ENCODE measurements at places on chromosomes 16 and 17. TPM values are rescaled to one million over a fixed set of nuclear protein-coding genes. Genes with fewer than 3 reads are reported as not detected.

The TNRC6C gene
- 32.1 TPM for total RNA-seq

The AARSD1 gene
- total RNA-seq = 102 TPM

The WDR81 gene
- 17.9 TPM for total RNA-seq

The KRTAP4-3 gene
- not detected for total RNA-seq

The KDM8 gene
- 7.3 TPM for total RNA-seq

The CHP2 gene
- total RNA-seq = not detected

The MYO15A gene
- 1.0 TPM for total RNA-seq

The KRTAP2-3 gene
- not detected for total RNA-seq

The TNFSF13 gene
- total RNA-seq = 6.8 TPM

The CES5A gene
- not detected for total RNA-seq

The CALB2 gene
- total RNA-seq = not detected

DNA sequence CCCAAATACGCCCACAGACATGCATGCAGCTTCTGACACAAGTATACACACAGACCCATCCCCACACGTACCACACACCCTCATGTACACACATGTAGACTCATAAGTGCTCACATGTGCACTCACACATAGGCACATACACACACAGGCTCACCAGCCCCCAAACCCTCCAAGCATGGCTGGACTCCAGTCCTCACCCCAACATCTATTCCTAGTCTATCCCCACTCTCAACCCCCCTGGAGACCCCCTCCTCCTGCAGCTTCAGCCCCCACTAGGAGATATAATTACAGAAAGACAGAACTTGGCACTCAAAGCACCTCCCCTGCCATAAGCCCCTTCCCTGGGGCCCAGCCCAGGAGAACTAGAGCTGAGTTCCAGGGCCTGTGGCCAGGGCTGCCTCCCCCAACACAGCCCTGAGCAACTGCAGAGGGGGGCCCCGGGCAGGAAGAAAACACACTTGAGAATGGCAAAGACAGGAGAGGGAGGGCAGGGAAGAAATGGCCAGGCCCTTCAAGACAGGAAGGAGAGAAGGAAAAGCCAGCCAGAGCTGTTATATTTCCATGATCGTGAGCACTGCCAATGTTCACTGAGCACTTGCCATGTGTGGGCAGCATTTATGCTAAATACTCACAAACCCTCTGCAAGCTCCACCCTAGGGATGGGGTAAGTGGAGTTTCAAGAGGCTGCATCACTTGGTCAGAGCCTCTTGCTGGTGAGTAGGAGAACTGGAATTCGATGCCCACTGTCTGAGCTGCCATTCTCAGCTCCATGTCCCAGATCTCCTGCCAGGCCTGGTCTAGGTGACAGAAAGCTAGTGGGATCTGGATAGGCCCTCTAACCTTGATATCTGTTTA, 224.5 kb downstream of the ZNF423 start:
- DNase-seq = peak; percentile 22

GRCh38 chr16:27511657-27512448, 37.9 kb downstream of the GTF3C1 start:
- no peak for DNase-seq

DNA sequence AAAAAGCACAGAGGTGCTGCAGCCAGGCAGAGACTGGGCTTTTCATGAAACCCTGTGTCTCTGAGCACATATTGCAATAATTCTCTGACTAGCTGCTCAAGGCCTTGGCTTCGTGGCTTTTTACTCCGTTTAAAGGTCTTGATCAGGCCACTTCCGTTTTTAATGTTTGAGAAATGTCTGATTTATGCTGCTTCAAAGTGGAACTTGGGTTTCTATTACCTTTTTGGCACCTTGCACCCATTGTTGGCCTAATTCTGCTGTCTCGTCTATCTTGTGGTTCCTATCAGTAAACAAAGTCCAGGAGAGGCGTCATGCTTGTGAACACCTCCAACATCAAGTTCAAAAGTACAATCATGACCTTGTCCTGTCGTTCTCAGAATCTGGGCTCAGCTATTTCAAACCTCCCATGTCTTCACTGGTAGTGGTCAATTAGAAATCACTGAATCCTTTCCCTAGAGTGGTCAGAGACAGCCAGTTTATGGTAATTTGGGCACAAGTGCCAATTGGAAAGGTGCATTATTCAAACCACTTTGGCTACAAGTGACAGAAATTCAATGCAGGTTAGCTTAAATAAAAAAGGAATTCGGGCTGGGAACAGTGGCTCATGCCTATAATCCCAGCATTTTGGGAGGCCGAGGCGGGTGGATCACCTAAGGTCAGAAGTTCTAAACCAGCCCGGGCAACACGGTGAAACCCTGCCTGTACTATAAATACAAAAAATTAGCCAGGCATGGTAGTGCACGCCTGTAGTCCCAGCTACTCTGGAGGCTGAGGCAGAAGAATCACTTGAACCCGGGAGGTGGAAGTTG, 33.3 kb upstream of the METTL9 start:
- no peak for DNase-seq

DNA sequence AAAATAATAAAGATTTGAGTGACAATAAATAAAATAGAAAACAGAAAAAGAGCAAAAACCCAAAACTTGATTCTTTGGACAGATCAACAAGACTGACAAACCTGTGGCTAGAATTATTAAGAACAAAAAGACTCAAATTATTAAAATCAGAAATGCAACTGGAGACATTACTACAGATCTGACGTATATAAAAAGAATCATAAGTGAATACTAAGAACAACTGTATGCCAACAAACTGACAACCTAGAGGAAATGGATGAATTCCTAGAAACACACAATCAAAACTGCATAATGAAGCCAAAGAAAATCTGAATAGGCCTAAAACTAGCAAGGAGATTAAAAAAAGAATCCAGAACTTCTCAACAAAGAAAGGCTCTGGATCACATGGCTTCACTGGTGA, 47.4 kb downstream of the NETO2 start:
- DNase-seq = no peak

DNA sequence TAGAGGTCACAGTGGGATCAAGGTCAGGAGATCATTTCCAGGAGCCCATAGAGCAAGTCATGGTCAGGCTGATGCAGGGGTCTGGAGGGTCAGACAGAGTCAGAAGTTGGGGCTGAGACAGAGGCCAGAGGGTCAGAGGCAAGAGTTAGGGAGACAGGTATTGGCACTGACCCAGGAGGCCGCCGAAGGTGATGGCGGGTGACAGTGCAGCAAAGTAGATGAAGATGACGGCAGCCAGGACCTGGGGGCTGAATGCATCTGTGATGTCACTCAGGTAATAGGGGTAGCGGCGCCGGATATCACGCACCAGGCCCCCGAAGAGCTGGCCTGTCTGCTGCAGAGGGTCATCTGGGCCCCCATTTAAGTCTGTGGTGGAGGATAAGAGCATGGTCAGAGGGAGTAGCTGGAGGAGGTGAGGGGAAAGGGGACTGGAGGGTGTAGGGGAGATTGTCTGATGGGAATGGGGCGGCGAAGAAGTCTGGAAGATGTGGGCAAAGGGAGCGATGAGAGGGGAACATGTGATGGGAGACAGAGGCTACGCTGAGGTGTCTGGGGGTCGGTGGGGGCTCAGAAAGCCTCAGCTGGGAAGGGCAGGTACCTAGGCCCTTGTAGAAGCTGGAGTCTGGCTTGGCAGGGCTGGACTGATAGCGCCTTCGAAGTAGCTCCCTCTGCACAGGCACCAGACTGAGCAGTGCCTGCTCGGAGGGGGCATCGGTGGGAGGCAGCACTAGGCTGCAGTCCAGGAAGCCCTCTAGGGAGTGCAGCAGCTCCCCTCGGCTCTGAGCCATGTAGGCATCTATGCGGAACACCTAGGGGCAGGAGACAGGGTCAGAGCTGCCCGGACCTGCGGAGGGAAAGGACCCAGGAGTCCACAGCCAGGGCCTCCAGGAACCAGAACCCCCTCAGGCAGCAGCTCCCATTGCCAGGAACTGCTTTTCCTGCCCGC, 9.8 kb downstream of the SLC4A1 start:
- no peak for DNase-seq

DNA sequence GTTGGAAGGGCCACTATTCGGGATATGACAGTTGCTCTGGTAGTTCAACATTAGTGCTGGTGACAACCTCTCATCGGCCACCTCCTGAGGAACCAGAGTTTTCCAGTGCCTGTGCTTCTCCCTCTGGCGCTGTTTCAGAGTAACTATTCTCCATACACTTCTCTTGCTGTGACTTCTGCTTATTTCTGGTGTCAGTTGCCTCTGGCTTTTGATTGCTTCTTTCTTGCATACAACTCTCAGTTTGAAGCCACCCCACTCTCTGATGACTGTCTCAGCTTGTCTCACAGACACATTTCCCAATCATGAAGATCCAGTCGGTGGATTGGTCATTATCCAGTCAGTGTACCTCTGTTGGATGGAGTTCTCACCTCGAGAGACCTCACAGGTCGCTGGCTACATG, 3.4 kb upstream of the TM4SF5 start:
- no peak for DNase-seq

- DNase-seq = no peak
Measured at GRCh38 chr16:54286366-54287130, at the start of gene IRX3. Gene IRX3, minus strand, starts transcription at chr16:54286787. Its CDS starts 737 bp downstream, at chr16:54286050.

- no peak for DNase-seq
Measured at GRCh38 chr17:54426296-54426886, 474.3 kb upstream of the TOM1L1 start.

- no peak for DNase-seq
Measured at GRCh38 chr16:24077292-24077691, 178.8 kb upstream of the CACNG3 start.

DNA sequence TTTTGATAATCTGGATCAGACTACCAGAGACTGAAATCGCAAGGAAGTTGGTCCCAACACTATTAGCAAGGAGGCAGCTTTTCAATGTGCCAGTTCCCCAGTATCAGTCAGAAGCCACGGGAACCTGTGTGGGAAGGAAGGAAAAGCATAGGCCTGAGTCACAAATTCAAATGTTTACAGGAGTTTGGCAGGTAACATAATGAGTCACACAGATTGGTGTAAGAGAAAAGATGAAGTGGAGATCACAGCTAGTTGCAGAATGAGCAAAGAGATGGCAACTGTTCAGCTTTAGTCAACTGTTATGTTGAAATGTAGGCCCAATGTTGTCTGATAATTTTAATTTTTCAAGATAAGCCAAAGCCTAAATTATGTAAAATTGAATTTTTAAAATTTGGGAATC, 28.1 kb upstream of the ITGA2B start:
- no peak for DNase-seq

- no peak for DNase-seq
Measured at GRCh38 chr16:10485698-10486382, 94.6 kb downstream of the EMP2 start.

DNA sequence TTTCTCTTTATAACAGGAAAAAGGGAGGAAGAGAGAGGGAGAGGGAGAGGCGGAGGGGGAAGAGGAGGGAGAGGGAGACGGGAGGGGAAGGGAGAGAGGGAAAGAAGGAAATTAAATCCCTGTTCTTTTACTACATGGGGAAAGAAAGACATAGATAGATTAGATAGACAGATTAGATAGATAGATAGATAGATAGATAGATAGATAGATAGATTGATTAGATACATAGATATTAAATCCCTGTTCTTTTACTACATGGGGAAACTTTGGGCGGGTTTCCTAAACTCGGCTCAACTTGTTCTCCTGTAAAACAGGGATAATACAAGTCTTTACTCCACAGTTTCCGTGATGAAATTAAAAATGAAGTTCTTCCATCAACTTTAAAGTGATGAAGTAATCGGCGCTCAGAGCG, 661 bp downstream of the RFWD3 start:
- no peak for DNase-seq

DNA sequence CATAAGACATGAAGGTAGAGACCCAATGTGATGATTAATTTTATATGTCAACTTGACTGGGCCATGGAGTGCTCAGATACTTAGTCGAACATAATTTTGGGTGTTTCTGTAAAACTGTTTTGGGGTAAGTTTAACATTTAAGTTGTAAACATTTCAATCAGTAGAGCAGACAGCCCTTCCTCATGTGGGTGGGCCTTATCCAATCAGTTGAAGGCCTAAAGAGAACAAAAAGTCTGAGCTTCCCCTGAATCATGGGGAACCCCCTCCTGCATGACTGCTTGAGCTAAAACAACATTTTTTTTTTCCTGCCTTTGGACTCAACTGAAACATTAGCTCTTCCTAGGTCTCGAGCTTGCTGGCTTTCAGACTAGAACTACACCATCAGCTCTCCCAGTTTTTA, 327.3 kb upstream of the SOX9 start:
- DNase-seq = no peak

GRCh38 chr17:11551442-11551841, 46.8 kb upstream of the DNAH9 start:
- no peak for DNase-seq

- no peak for DNase-seq
Measured at GRCh38 chr17:28335959-28336871, 654 bp downstream of the TNFAIP1 start.

Data from natural killer cell treated with Interleukin-12 subunit alpha and Interleukin-12 subunit beta and Interleukin-15 and Interleukin-18, amount 100 ng/mL, for 72 hours (primary cell).